ENCODE measurements at places on chromosomes 4 and X.

- no peaks in the 10 kb centered on the region for H3K4me1 ChIP-seq
- peaks cover 16% of the 10 kb centered on the region for H3K27me3 ChIP-seq
- DNase-seq, result no peak
- no peaks in the 10 kb centered on the region for H3K36me3 ChIP-seq
Observed at GRCh38 chr4:87843936-87844335, 11.2 kb downstream of the MEPE start.

DNA sequence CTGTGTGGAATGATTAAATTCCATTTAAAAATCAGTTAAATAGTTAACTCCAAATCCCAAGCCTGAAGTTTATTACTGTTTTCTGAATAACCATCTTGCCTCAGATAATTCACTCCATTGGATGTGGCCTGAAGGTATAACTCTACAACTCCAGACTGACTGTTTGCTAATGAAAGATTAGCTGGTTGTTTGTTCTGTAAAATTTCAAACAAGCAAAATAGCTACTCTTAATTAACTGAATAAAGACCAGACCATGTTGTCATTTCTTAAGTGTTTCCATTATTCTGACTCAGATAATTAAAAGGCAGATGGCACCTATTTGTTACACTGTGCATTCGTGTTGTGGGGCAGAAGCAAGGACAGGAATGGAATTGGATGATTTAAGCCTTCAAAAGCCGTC lies 78.5 kb upstream of the DDIT4L start:
- H3K4me1 ChIP-seq, result no peaks in the 10 kb centered on the region
- H3K36me3 ChIP-seq, result no peaks in the 10 kb centered on the region
- DNase-seq, result no peak
- H3K27me3 ChIP-seq, result no peaks in the 10 kb centered on the region
- H3K27ac ChIP-seq, result no peak overlapping the region

GRCh38 chr4:112206431-112206830 lies 25.2 kb upstream of the AP1AR start:
- no peak overlapping the region for H3K4me3 ChIP-seq
- no peaks in the 10 kb centered on the region for H3K4me1 ChIP-seq
- no peak overlapping the region for H3K27ac ChIP-seq
- H3K27me3 ChIP-seq, result no peaks in the 10 kb centered on the region
- no peaks in the 10 kb centered on the region for H3K36me3 ChIP-seq

DNA sequence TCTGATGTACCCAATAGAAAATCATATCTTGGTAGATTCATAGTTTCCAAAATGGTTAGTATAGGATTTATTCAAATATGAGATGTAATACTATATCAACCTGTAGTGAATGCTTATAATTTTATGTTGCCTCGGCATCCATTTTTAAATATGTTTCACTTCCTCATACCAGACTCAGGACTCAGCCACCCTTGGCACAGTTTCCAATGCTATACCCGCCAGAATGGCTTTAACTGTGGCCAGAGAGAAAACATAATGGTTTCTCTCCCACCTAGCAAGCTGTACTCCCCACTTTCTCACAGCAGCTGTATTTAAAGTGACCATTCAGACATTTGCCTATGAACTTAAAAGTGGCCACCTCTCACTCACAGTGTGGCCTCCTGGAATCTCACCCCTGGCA lies 466.6 kb upstream of the PABPC4L start:
- H3K27me3 ChIP-seq, result no peaks in the 10 kb centered on the region
- no peak for DNase-seq
- no peaks in the 10 kb centered on the region for H3K4me1 ChIP-seq
- H3K4me3 ChIP-seq, result no peak overlapping the region
- H3K27ac ChIP-seq, result no peak overlapping the region

DNA sequence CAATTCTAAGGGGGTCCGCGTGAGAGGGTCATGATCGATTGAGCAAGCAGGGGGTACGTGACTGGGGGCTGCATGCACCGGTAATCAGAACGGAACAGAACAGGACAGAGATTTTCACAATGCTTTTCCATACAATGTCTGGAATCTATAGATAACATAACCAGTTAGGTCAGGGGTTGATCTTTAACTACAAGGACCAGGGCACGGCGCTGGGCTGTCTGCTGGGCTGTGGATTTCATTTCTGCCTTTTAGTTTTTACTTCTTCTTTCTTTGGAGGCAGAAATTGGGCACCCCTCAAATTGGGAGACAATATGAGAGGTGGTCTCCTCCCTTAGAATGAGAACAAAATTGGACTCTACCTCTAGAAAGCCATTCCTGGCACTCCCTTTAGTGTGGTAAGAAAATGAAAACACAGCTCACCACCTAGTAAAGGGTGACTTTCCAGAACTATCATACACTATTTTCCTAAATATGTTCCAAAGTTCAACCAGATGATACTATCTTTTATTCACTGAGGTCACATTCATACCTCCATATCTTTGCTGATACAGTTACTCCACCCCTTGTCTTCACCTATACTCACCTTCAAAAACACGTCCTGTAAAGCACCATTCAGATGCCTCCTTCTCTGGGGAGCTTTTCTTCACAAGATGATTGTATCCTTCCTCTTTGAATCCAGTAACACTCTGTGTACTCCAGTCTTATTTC lies 1058.3 kb upstream of the SLIT2 start:
- H3K4me3 ChIP-seq, result no peak overlapping the region
- H3K4me1 ChIP-seq, result peaks cover 8% of the 10 kb centered on the region
- DNase-seq, result no peak
- H3K27ac ChIP-seq, result no peak overlapping the region
- no peaks in the 10 kb centered on the region for H3K36me3 ChIP-seq
- H3K27me3 ChIP-seq, result no peaks in the 10 kb centered on the region

DNA sequence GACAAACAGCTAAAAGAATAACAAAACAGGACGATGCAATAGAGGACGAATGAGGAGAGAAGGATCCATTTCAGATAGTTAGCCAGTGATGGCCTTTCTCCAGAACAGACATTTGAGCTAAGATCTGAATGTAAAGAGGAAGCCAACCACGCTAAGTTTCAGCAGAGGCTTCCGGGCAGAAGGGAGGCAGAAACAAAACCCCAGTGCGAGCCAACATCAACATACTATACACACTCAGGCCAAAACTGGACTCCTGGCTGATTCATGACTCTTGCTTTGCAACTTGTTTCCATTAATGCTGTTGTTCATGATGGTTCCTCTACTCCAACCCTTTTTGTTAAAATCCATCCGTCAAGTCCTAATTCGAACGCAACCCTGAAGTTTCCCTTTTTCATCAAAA lies 730.3 kb downstream of the TRIML1 start:
- no peaks in the 10 kb centered on the region for H3K36me3 ChIP-seq
- H3K4me1 ChIP-seq, result no peaks in the 10 kb centered on the region
- H3K27me3 ChIP-seq, result no peaks in the 10 kb centered on the region
- no peak for DNase-seq

GRCh38 chr4:112514647-112515197 lies 1.3 kb downstream of the NEUROG2 start:
- DNase-seq, result peak; percentile 39
- no peak overlapping the region for H3K27ac ChIP-seq
- H3K27me3 ChIP-seq, result peaks cover 26% of the 10 kb centered on the region
- H3K4me3 ChIP-seq, result peak overlapping the region; percentile 78
- no peaks in the 10 kb centered on the region for H3K36me3 ChIP-seq

- peaks cover 45% of the 10 kb centered on the region for H3K27me3 ChIP-seq
- no peak overlapping the region for H3K27ac ChIP-seq
- no peak for DNase-seq
Observed at GRCh38 chrX:68695206-68695845, 47.9 kb downstream of the STARD8 start.

DNA sequence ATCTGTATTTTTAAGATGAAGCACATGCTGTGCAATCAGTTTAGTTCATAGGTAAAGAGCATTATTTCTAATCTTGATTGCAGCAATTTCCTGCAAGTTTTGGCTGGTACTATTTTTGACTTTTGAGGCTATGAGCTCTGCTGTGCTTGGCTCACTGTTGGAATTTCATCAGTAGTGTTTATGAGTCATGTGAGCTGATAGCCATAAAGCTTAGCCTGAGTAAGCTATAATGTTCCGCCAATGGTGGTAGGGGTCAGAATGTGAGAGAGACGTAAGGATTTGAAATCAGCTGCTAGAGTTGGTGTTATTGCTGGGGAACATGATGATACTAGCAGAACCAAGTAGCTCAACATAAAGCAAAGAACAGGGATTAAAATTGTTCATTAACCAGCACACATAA lies 590.9 kb upstream of the GNPDA2 start:
- H3K27ac ChIP-seq, result no peak overlapping the region
- H3K4me3 ChIP-seq, result no peak overlapping the region
- no peaks in the 10 kb centered on the region for H3K36me3 ChIP-seq
- no peak for DNase-seq
- H3K27me3 ChIP-seq, result no peaks in the 10 kb centered on the region
- H3K4me1 ChIP-seq, result no peaks in the 10 kb centered on the region
